Hepatocyte (in vitro differentiated cells): ENCODE measurements at places on chromosomes 12 and 14.

DNA sequence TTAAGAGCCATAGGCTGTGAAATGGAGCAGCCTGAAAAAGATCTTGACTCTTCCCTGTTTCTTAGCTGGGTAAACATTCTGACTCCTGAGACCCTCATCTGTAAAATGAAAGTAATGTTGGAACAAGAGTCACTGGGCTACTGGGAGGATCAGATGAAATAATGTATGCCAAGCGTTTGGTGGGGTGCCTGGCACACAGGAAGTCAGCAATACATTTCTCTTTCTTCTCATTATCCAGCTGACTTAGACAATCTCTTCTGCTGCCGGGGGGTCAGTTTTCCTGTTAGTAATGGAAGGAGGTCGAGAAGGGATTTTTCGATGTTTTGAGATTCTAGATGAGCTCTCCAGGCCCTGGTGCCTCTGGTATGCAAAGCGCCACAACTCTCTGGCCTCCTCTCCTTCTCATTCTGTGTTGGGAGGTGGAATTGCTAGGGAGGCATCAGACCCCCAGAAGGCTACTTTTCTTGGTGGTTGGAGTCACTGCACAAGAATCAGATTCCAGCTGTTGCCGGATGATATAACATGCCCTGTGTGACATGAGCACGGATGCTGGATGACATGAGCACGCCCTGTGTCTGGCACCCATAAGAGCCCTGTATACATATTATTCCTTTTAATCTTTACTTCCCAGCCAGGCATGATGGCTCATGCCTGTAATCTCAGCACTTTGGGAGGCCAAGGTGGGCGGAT lies 4.3 kb downstream of the OASL start:
- no peak for DNase-seq

GRCh38 chr12:94707036-94707435 lies 56.7 kb upstream of the TMCC3 start:
- no peak for DNase-seq

GRCh38 chr14:21023817-21024584 lies 860 bp downstream of the NDRG2 start:
- DNase-seq, result peak; percentile 27

DNA sequence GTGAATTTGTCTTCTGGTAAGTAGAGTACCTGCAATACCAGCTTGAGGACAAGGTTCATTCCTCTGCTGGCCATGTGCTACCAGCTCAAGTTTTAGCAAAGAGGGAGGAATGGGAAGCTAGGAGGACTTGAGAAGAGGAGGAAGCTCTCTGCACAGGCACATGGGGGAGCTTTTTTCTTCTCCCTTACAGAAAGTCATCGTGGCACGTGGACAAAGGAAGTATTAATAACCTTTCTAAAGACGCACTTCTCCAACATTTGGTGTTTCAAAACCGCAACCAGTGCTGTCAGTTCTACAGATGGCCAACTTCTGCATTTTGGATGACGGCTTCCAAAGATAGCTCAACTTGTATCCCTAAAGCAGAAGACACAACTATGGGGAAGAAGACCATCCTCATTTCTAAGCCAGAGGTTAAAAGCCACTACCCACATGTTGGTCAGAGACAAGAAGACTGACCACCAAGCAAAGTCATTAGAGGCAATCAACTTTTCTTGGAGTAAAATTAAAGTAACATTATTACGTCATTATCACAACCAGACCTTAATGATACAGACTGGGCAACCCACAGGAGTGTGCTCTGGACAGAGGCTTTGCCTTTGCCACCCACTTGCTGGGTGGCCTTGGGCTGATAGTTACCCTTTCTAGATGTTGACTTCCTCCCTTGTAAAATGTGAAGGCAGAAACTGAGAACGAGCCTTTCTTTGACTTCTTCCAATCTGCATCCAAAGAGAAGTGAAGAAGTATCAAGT lies 12.3 kb upstream of the TMED10 start:
- DNase-seq, result no peak

- DNase-seq, result no peak
Observed at GRCh38 chr14:99527026-99527425, 45.8 kb downstream of the CCNK start.

GRCh38 chr14:69811227-69811867 lies 14.3 kb upstream of the SLC10A1 start:
- DNase-seq, result no peak

DNA sequence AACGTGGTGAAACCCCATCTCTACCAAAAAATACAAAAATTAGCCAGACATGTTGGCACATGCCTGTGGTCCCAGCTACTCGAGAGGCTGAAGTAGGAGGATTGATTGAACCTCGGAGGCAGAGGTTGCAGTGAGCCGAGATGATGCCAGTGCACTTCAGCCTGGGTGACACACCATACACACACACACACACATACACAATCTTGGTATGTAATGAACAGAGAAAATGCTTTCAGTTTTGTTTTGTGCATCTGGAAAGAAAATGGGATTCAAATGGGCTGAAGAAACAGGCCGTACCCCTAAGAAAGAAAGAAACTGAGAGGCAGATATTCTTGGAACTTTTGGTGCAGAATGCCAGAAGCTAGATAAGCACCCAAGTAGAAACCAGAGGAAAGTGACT lies 107.2 kb downstream of the PDE3A start:
- DNase-seq, result no peak

DNA sequence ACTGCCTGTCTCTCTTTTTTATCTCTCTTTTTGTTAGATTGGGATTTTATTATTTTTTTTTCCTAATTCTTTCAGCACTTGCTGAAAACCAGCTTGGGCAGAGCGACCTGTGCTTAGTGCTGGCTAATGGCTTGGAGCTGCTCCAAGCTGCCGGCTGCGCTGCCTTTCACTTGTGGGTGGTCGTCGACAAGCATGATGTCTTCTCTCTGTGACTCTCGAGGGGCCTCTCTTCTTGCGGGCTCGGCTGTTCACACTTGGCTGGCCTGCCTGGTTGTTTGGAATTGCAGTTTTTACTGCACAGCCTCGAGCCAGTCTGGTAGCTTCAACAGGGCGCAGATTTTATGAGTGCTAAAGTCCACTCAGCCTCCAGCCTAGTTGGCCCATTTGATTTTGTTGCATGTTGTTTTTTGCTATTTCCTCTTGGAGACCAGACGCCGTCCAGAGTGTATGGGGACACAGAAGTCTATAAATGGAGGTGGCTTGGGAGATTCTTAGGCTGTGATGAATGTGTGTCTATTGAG lies 18.6 kb downstream of the TPCN1 start:
- DNase-seq, result peak; percentile 83
